ENCODE measurements at places on chromosomes 12 and 14.

GRCh38 chr12:107306141-107306659 lies 212.9 kb upstream of the CRY1 start:
- DNase-seq = no peak

- no peak for DNase-seq
Observed at GRCh38 chr14:32552766-32553165, 223.7 kb downstream of the AKAP6 start.

DNA sequence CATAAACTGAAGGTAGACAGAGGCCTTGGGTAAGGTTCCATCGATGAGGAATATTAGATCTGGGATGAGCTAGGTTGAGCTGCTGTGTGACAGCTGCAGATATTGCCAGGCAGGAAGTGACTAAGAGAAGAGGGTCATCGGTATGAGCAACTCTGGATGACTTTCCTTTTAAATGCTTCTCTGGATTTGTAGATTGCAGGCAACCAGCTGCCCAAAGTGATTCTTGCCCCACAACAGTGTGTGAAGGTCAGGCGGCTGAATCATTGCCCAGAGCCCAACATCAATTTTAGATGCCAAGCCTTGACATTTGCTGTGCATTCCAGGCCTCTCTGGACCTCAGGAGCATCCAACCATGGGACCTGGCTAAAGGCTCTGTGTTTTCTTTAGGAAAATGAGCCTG lies 255.9 kb downstream of the DPF3 start:
- no peak for DNase-seq

- DNase-seq = no peak
Observed at GRCh38 chr12:94010307-94010706, 138.1 kb upstream of the PLXNC1 start.

DNA sequence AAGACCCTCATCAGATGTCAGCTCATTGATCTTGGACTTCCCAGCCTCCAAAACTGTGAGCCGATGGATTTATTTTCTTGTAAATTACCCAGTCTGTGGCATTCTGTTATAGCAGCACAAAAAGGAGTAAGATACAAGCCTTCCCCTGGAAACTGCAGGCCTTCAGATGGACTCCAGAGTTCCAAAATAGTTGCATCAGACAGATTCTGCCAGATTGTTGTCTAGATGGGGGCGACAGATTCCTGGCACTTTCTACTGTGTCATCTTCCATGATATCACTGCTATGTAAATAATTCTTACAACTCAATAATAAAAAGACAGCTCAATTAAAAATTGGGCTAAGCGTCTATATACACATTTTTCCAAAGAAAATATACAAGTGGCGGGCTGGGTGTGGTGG lies 17.2 kb upstream of the MARK3 start:
- DNase-seq = no peak

DNA sequence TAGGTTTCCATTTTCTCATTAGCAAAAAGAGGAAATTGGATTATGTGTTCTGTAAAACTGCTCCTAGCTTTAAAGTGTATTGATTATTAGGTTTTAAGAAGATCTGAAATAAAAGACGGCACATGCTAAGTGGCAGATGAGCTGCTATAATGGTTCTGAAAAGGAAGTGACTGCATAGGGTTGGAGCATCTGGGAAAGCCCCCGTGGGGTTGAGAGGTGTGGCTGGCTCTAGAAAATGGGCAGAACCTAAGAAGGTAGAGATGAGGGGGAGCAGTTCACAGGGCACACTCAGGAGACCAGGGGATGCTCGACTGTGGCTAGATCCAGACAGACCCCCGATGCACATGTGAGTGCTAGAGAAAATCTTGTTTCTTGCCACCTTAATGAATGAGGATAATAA lies 1.9 kb downstream of the IFNG-AS1 start:
- peak; percentile 9 for DNase-seq

DNA sequence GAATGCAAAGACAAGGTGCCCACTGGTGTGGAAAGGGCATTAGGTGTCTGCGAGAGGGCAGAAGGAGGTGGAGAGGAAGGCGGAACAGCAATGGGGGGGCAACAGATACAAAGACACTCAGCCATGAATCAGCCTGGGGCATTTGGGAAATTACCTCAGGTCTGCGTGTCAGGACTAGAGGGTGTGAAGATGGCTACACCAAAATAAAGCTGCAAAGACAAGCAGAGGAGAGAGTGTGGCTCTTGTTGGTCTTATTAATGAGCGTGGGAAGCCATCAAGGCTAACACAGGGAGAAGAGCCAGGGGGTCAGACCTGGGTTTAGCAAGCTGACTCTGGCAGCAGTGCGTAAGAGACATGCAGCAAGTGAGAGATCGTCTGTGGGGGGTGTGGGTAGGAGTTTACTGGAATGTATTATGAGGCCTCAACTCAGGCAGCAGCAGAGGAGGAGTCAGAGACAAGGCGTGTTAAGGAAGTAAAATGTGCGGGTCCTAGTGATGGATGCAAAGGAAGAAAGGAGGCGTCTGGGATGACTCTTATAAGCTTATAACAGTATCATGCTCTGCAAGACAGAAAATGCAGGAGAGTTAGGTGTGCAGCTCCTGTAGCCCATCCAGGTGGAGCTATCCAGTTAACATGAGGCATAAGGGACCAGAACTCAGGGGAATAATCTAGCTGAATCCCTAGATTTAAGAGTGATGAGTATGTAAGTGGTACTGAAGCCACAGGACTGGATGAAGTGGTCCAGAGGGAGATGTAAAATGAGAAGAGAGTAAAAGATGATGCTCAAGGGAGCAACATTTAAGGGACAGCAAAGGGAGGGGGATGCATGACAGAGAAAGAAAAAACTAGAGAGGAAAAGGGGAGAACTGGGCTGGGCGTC lies 50.4 kb downstream of the KCNK10 start:
- DNase-seq = no peak

GRCh38 chr12:55728939-55729818 lies at the start of gene CD63:
Gene CD63 (minus strand): TSS chr12:55729009. CDS start chr12:55728341, 668 bp downstream.
- DNase-seq = peak; percentile 62

DNA sequence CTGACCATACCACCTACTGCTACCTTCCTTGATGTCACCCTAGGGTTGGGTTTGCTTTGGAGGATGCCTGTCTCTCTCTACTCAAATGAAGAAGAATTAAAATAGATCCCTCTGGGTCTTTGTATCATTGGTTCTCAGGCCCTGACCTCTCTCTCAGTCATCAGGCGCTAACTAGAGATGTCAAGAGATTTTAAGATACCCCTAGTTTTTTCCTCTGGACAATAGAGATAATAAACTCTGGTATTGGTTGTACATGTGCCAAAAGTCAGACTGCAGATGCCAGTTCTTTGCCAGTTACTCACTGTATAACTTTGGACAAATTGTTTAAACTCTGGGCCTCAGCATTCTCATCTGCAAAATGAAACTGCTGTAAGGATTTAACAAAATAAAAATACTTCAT lies 31.5 kb downstream of the ITPR2 start:
- DNase-seq = no peak

- no peak for DNase-seq
Observed at GRCh38 chr14:61751475-61751989, 10.7 kb upstream of the SNAPC1 start.

DNA sequence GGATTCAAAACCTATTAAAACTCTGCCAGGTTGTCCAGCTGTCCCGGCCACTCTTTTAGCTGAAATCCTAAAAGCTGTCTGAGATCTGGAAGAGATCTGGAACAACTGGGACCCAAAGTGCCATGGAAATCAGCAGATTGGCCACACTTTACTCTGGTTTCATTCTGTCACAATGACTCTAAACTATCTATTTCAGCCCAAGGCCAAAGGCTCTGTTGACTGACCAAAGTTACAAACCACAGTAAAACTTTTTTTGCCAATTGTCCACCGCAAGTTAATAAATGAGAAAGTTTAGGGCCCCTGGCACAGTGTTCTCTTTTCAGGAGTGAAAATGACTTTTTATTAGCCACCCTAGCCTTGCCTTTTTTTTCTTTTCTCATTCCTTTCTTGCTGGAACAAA lies 113.4 kb upstream of the CPM start:
- no peak for DNase-seq

GRCh38 chr14:73467800-73468199 lies 9.5 kb upstream of the NUMB start:
- peak; percentile 19 for DNase-seq

DNA sequence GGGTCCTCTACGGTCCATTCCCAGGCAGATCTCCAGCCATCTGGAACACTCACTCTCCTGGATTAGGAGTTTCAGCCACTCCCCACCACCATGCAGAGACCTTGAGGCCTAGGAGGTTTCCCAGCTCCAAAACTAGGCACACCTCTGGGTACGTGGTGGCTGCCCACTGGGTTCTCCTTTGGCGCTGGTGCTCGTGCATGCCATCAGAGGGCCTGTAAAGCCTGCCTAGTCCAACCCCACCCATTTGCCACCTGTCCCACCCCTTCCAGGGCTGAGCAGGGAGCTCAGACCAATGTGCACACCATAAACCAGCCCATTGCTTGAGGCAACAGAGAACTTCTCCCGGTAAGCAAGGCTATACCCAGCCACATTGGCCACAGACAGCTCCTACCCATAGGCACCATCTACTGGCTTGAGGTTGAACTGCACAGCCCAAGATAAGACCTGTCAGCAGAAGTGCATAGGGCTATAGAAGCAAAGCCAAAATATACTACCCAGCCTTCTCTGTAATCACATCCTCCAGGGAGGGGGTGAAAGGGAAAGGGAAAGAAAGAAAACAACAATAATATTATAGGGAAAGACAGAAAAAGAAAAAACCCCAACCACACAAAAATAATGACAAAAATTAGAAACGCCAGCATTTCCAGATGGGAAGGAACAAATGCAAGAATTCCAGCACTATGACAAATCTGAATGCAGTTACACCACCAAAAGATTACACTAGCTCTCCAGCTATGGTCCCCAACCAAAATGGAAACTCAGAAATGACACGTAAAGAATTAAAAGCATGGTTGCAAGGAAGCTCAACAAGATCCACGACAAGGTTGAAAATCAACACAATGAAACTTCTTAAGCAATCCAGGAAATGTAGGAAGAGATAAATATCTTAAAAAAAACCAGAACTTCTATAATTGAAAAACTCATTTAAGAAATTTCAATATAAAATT lies 111.9 kb upstream of the CCDC175 start:
- DNase-seq = no peak
